ENCODE measurements at places on chromosomes 16 and 17.

DNA sequence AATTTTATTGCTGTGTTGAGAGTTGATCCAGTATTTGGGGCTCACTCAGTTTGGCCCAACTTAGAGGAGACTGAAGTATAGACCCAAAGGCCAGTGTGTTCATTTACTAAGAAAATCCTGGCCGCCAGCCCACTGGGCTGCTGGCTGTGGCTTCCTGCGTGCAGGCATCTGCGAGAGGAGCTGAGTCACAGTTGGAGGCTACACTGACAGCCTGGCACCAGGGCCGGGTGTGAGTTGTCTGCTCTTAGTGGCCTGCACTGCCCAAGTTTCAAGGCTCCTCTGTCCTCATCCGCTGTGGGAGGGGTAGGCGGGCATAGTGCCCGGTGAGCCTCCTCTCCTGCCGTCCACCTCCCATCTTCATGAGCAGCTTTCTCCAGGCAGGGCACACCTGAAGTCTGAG is 54.2 kb downstream of the PLD6 start:
- DNase-seq, result no peak

DNA sequence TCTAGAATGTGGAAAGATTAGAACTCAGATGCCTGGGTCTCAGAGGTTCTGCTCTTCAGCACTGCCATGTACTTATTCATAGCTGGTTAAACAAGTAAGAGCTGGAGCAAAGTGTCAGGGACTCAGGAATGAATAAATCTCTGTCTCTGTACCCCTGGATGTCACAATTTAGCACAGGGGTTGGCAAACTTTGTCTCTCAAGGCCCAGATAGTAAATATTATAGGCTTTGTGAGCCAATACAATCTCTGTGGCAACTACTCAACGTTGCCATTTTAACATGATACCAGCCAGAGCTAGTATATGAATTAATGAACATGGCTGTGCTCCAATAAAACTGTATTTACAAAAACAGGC is 220.3 kb upstream of the MON1B start:
- DNase-seq, result no peak

GRCh38 chr16:54284931-54285413 is 1.6 kb downstream of the IRX3 start:
- no peak for DNase-seq

GRCh38 chr16:80938004-80938878 is 68.4 kb downstream of the CMC2 start:
- DNase-seq, result no peak

DNA sequence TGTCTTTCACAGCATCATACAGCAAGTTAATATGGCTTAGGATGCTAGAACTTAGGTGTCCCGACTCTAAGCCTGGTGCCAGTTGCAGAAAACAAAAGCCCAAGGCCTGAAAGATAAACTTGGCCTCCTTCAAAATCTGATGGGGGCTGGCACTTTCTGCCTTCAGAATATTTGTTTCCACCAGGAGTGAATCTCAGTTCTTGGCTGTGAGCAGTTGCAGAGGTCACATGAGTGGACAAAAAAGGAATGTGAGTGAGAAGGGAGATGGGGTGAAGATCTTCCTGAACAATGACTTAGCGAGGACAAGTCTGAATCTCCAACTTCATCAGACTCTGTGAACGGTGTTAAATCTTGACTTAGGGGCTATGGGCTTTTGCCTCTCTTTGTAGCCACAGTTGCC is 46.6 kb downstream of the HOXB1 start:
- DNase-seq, result no peak

DNA sequence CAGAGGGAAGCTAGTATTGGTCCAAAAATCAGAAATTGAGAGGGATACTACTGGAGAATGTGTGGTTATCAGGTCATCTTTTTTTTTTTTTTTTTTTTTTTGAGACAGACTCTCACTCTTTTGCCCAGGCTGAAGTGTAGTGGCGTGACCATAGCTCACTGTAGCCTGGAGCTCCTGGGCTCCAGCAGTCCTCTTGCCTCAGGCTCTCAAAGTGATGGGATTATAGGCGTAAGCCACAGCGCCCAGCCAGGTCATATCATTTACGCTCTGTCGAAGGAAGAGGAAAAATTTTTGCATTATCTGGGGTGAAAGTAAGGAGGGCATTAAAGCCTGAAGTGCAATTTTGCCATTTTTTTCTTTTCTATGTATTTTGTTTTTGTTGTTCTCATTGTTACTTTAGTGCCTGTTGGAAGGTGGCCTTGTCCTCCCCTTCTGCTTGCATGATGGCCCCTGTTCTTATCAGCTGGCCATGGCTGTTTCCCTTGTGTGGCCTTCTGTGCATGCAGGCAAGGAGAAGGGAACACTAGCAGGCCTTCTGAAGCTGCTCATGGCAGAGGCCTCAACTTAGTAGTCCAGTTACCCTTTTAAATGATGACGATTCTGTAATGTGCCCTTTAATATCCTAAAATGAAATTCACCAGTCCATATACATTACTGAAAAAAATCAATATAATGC is 118.3 kb downstream of the SPECC1 start:
- DNase-seq, result no peak

- DNase-seq, result no peak
Observed at GRCh38 chr16:53755026-53755910, 51.3 kb downstream of the FTO start.

All from GM10248 (cell line).